Activated CD4-positive, alpha-beta memory T cell treated with anti-CD3 and anti-CD28 coated beads for 36 hours (primary cell): ENCODE measurements at places on chromosomes 5 and 9. TPM values are rescaled to one million over a fixed set of nuclear protein-coding genes. Genes with fewer than 3 reads are reported as not detected.

- no peak overlapping the region for H3K4me3 ChIP-seq
- peaks cover 58% of the 10 kb centered on the region for H3K36me3 ChIP-seq
- H3K27ac ChIP-seq: no peak overlapping the region
- no peaks in the 10 kb centered on the region for H3K4me1 ChIP-seq
- no peak for DNase-seq
These were observed 24.9 kb downstream of the HMGCS1 start for GRCh38 chr5:43288269-43288831.

DNA sequence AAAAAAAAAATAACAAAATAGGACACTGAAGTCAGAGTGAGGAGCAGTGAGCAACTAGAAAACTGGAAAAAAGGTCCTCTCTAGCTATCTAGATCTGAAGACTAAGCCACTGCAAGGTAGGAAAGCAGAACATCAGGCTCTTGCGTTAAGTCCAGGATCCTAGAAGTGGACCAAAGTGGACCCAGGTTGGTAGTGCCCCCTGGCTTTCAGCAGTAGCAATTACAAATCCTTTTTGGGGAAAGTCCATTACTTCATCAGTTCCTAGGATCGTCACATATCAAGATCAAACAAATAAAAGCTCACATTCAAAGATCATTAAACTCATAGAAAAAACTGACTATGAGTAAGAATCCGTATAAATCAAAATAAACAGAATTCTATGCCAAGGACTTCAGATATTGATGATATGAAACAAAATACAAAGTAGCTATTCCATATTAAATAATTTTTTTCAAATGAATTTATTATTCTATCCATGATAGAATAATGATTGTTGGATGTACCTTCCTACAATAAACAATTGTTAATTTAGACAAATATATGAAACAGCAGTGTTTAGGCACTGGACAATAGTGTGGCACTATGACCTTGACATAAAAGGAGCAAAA is 6.5 kb upstream of the RICTOR start:
- no peak overlapping the region for H3K4me3 ChIP-seq
- peaks cover 2% of the 10 kb centered on the region for H3K36me3 ChIP-seq
- H3K4me1 ChIP-seq: peaks cover 19% of the 10 kb centered on the region

DNA sequence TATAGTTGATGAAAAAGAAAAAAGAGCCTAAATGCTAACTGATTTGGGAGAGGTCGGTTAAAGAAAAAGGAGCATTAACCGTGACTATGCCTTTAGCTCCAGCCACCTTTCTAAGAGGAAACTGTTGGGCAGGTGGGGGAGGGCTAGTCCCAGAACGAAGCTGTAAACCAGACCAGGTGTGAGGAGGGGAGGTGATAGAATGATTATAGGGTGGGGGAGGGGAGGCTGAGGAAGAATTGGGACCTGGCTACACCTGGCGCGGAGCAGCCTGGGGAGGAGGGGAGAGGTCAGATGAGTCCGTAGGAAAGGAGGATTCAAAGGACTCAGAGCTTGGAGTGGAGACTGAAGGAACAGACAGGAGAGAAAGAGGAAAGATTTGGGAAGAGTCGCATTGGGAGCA is 73.4 kb downstream of the PHAX start:
- H3K36me3 ChIP-seq: no peaks in the 10 kb centered on the region
- H3K4me1 ChIP-seq: peaks cover 3% of the 10 kb centered on the region
- no peaks in the 10 kb centered on the region for H3K27me3 ChIP-seq
- no peak for DNase-seq
- no peak overlapping the region for H3K4me3 ChIP-seq

DNA sequence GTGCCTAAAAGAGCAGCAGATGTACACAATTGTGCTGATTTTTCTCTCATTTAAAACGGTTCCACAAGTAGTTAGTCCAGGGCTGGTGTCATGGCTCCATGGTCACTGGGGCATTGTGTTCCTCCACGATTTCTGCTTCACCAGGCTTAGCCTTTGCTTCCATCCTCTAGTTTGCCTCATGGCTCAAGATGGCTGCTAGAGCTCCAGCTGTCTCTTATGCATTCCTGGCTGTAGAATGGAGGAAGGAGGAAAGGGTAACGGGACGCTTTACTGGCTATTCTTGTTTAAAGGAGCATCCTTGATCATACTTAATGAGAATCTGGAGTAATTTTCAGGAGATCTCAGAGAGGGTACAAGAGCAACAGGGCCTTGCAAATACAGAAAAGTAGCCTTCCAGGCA is 47.7 kb downstream of the BOD1 start:
- H3K27me3 ChIP-seq: peaks cover 18% of the 10 kb centered on the region
- no peaks in the 10 kb centered on the region for H3K4me1 ChIP-seq
- H3K36me3 ChIP-seq: no peaks in the 10 kb centered on the region
- DNase-seq: no peak
- H3K4me3 ChIP-seq: no peak overlapping the region

DNA sequence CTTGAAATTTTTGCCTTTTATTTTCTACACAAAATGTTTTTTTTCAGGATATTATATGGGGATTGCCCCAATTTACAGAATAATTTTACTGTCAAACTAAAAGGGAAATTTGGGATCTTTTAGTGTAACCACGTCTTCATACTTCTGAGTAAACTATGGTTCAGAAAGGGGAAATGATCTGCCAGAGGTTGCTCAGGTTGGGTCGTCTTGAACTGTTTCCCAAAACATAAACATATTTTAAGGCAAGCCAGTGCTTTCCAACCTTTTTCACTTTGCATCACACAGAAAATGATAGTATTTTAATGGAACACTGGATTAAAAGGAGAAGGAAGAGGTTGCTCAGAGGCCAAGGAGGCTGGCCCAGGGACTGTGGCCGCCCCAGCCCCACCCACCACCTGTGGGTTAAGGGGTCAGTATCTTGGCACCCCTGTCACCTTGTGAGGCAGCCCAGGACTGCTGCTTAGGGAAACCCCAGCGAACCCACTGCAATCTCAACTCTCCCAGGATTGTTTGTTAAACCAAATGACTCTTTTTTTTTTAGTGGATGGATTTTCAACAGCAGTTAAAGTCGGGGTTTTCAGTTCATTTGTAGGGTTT is 142.7 kb upstream of the DHFR start:
- H3K4me1 ChIP-seq: no peaks in the 10 kb centered on the region
- peaks cover 27% of the 10 kb centered on the region for H3K36me3 ChIP-seq
- no peak for DNase-seq

The LCN9 gene
- not detected for total RNA-seq

DNA sequence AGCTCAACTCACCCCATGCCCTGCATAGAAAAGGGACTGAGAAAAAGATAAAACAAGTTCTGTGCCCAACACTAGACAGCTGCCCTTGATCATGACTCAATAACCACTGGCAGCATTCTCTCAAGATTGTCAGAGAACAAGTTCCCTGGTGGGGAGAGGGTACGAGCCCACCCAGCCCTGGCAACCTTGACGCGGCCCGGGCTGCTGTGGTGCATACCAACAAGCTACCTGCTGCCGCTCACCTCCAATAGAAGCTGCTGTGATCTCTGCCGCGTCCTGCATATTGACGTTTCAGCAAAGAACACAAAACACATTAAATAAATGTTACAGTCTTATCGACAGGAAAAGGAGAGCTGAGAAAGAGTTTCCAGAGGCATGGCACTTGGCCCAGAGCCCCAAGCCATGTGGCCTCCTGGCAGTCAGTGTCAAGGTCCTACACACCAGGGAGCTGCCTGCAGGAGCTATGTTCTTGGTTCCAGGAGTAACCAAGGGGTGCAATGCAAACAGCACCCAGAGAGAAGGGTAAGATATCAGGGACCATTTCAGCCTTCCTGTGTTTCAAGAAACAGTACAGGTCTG is 28.3 kb downstream of the WHRN start:
- no peaks in the 10 kb centered on the region for H3K36me3 ChIP-seq
- no peak overlapping the region for H3K27ac ChIP-seq
- no peaks in the 10 kb centered on the region for H3K27me3 ChIP-seq
- no peak for DNase-seq
- H3K4me1 ChIP-seq: peaks cover 24% of the 10 kb centered on the region

GRCh38 chr5:41844502-41844901 is 25.7 kb downstream of the OXCT1 start:
- H3K4me1 ChIP-seq: peaks cover 5% of the 10 kb centered on the region
- no peak for DNase-seq
- H3K27ac ChIP-seq: no peak overlapping the region
- H3K4me3 ChIP-seq: no peak overlapping the region
- peaks cover 32% of the 10 kb centered on the region for H3K36me3 ChIP-seq

DNA sequence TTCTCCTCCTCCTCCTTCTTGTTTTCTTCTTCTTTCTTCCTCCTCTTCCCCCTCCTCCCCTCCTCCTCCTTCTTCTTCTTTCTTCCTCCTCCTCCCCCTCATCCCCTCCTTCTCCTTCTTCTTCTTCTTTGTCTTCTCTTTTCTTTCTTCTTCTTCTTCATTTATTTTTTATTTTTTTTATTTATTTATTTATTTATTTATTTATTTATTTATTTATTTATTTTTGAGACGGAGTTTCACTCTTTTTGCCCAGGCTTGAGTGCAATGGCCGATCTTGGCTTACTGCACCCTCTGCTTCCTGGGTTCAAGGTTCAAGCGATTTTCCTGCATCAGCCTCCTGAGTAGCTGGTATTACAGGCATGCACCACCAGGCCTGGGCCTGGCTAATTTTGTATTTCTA is 1332.5 kb upstream of the CDH9 start:
- H3K36me3 ChIP-seq: no peaks in the 10 kb centered on the region
- DNase-seq: no peak
- no peak overlapping the region for H3K27ac ChIP-seq

- H3K4me1 ChIP-seq: peaks cover 4% of the 10 kb centered on the region
- no peak overlapping the region for H3K27ac ChIP-seq
- H3K4me3 ChIP-seq: no peak overlapping the region
- H3K27me3 ChIP-seq: peaks cover 7% of the 10 kb centered on the region
- H3K36me3 ChIP-seq: no peaks in the 10 kb centered on the region
These were observed 15.0 kb upstream of the DAB2IP start for GRCh38 chr9:121636341-121636865.

The SV2C gene
- total RNA-seq: 0.02 TPM

The OLFM1 gene
- total RNA-seq: not detected

The PLPP7 gene
- not detected for total RNA-seq
